Stimulated activated CD4-positive, alpha-beta T cell treated with anti-CD3 and anti-CD28 coated beads, Interleukin-4, amount 100 ng/mL, for 24 hours (primary cell): ENCODE measurements at places on chromosomes 1 and 21.

DNA sequence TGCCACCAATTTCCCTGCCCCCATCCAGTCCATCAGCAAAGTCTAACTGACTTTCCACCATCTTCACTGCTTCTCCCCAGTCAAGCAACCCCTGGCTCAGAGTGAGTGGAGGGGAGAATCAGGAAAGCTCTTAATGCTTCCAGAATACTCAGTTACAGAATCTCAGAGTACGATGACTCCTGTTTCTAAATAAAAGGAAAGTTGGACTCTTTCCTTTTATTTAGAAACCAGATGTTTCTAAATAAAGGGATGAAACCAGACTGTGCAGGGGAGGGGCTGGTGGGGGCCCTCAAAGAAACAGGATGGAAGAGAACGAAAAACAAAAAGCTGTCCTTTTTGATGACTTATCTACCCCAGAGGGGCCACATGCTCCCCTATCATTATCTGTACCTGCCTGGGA is 85.2 kb upstream of the PPM1J start:
- DNase-seq: no peak

DNA sequence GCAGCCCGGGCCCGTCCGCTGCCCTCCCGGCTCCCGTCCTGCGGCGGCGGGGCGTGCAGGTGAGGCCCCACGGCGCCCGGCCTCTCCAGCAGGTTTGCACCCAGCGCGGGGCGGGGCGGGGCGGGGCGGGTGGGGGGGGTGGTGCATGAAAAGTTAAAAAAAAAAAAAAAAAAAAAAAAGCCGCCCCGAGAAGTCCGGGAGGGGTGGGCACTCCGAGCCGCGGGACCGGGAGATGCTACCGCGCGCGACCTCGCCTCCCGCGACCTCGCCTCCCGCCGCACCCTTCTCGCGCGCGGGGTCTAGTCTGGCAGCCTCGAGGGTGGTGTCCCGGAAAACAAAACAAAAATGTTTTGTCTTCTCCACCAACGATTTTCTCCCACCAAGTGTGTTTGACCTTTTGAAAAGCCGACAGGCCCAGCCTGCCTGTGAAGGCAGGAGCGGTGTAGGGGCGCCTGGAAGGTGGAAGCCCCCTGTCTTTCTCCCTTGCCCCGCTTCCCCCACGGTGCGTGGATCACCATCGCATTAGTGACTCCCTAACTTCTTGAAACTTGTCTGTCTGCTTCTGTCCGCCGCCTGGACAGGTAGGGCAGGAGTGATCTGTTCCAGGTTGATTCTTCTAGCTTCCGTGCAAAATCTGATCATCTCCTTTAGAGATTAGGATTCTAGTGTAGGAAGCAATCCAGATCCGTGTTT is 569 bp downstream of the RCAN3 start:
- peak; percentile 32 for DNase-seq

DNA sequence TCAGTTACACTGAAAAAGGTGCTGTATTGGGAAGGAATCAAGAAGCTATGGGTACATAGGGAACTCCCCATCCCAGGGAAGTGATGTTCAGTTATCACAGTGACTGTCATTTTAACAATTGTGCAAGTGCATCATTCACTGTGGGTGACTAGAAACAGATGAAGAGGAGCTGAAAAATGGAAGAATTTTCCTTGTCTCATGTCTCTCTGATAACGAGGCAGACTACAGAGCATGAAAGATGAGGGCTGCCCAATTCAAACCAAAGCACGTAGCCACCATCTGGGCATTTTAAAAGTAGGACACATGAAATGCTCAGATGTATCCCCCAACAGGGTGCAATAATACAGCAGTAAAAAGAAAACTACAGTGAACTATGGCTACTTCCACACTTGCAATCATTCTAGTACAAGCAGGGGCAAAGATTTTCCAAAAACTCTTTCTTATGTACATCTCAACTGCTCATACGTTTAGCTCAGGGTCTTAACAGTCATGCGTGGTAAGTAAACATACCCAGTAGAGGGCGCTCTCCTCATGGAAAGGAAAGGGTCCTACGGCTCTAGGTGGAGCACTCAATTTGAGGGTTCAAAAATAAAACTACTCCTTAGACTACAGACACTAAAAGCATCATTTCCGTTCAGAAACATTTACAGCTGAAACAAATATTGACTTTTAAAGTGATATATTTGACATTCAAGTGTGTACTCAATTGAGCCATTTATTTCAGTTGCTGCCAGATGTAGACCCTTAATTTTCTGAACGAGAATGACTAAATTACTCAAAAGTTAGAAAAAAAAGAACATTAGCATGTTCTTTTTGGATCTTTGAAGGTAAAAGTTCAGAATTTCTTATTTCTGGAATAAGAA is 143.2 kb downstream of the KCTD3 start:
- no peak for DNase-seq

- no peak for DNase-seq
These were observed 14.0 kb downstream of the INKA2 start for GRCh38 chr1:111725192-111725591.

GRCh38 chr1:29094433-29094832 is 29.3 kb downstream of the TMEM200B start:
- no peak for DNase-seq

- no peak for DNase-seq
These were observed 37.8 kb downstream of the TTC13 start for GRCh38 chr1:230940848-230941247.

DNA sequence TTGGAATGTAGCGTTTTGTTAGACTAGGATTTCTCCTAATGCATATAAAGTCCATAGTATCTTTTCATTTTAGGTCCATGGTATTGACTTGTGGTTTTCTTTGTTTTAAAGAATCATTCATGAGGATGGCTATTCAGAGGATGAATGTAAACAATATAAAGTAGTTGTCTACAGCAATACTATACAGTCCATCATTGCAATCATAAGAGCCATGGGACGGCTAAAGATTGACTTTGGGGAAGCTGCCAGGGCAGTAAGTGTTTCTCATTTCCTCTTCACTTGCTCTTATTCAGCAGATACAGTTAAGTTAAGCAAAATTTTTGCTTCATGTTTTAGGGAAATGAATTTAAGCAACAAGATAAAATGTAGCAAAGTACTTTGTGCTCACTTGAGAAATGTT is 25.4 kb downstream of the GNAI3 start:
- DNase-seq: no peak

DNA sequence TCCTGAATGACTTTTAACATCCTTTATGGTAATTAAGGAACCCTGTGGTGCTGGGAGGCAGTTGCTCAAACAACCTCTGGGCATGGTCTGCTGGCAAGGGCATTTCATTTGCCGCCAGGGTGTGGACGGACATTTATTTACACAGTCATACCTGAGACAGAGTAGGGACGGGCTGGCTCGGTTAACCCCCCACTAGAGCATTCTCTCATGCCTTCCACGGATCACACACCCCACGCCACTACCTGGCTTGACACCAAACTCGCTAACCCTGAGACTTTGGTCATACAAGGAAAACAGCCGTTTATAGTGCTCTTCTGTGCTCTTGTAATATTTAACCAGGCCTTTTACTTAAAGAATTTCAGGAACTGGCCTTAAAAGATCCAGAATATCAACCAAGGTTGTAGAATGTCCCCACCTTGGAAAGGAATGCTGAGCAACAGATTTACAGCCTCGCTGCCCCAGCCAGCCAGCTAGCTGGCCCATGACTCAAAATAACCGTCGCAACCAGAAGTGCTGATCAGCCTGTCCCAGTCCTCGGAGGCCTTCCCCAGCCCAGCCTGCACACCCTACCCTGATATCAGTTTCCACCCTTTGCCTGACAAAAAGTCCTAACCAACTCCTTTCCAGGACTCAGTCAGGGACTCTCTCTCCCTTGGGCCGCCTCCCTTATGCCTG is 6.5 kb upstream of the PDXK start:
- DNase-seq: no peak

- DNase-seq: no peak
These were observed 47.7 kb upstream of the PPM1J start for GRCh38 chr1:112762541-112763500.

- DNase-seq: peak; percentile 49
These were observed at the start of gene COL6A2 for GRCh38 chr21:46097336-46098293. Gene COL6A2, plus strand, starts transcription at chr21:46098112.

DNA sequence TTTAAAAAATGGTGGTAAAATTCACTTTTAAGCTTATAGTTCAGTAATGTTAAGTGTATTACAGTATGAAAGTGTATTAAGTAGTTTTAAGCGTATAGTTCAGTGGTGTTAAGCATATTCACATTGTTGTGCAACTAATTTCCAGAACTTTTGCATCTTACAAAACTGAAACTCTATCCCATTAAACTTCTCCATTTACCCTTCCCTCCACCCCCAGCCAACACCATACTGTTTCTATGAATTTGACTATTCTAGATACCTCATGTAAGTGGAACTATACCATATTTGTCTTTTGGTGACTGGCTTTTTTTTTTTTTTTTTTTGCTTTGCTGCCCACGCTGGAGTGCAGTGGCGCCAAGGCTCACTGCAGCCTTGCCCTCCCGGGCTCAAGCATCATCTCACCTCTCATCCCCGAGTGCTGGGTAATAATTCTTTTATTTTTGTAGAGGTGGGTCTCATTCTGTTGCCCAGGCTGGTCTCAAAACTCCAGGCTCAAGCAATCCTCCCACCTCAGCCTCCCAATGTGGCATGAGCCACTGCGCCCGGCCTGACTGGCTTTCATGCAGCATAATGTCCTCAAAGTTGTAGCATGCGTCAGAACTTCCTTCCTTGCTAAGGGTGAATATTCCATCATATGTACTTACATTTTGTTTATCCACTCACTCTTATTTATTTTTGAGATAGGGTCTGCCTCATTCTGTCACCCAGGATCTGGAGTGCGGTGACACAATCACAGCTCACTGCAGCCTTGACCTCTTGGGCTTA is 45.1 kb upstream of the BMP8B start:
- DNase-seq: no peak

- no peak for DNase-seq
These were observed 20.7 kb downstream of the NGF start for GRCh38 chr1:115317101-115318012.

GRCh38 chr1:184530226-184530625 is 143.4 kb downstream of the C1orf21 start:
- no peak for DNase-seq

GRCh38 chr1:224488806-224489499 is 54.4 kb upstream of the WDR26 start:
- DNase-seq: no peak

GRCh38 chr1:160942926-160943325 is 11.7 kb downstream of the ITLN2 start:
- DNase-seq: no peak
